Cortex of kidney (tissue), 1 donor: ENCODE measurements at places on chromosomes 2 and 18.

GRCh38 chr2:144378551-144378950, 141.4 kb downstream of the ZEB2 start:
- no peak for DNase-seq

GRCh38 chr18:8814206-8814605, 108.8 kb downstream of the MTCL1 start:
- DNase-seq: no peak

DNA sequence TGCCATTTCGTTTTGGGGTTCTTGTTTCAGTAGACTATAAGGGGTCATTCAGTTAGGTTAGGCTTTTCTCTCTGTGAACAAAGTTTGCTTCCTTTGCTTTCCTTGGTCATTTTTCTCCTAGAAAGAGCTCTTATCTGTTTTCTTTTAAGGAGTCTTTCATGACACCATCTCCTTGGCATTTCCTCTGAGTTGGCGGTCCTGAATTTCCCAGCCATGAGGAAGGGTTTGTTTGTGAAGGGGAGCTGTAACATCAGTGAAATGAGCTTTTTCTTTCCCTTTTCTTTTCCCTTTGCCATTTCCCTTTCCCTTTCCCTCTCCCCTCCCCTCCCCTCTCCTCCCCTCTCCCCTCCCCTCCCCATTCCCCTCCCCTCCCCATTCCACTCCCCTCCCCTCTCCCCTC, 61.7 kb downstream of the MAP4K4 start:
- no peak for DNase-seq

- no peak for DNase-seq
Measured at GRCh38 chr2:119409506-119409905, 22.1 kb upstream of the TMEM37 start.

DNA sequence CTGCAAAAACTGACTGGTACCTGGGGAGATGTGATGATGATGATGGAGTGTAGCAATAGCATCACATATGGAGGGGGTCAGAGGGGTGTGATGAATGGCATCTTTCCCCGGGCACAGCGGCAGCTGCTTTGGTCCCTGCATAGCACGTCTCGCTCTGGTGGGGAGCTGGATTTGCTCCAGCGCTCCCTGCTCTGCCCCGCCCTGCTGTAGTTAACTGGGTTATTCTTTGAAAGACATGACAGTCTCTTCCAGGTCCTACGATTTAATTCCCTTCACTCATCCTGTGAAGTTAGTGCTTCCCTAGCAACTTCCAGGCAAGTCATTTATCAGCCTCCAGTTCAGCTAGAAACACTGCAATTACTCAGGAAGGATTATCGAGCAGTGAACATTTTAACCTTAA, 463.1 kb downstream of the TSN start:
- DNase-seq: no peak

GRCh38 chr2:70094171-70094977, 7.1 kb downstream of the PCBP1 start:
- DNase-seq: no peak

- DNase-seq: no peak
Measured at GRCh38 chr2:54409752-54410151, 46.4 kb upstream of the SPTBN1 start.

DNA sequence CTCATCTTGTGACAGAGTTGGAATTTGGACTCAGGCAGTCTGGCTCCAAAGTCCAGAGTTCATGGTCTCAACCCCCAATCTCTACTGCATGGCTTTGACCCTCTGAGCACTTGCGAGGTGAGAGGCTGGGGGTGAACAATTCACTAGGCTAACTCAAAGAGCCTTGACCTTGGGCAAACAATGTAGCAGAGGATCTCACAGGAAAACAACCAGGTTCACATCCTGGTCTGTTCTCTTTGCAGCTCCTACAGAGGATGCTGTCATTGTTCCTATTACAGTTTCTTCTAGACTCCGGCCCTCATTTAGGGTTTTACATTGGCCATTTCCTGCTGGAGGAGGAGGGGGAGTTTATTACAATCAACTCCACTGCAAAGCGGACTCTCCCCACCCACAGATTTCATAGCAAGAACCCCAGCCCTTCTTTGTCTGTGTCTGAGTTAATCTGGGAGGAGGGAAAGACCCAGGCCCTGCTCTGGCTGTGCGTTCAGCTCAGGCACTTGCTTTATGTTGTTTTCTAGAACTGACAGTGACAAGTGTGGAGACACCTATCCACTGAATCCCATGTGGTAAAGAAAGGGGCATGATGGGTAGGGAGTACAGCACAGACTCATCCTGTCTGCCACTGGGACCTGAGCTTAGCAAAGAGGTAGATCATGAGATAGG, 101.6 kb downstream of the LBH start:
- no peak for DNase-seq

GRCh38 chr2:72166279-72166678, 18.6 kb upstream of the CYP26B1 start:
- no peak for DNase-seq

DNA sequence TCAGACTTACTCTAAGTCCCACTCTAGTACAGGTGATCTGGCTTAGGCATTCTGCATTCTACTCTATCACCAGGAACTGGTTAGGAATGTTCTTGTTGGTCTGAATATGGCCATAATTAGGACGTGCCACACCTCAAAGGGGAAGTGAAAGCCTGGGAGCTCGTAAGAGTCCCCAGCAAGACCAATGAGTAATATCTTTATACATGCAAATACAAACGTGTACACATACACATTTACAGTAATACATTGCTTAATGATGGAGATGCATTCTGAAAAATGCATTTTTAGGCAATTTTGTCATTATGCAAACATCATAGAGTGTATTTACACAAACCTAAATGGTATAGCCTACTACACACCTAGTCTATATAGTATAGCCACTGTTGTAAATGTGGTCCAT, 19.5 kb upstream of the ERCC3 start:
- no peak for DNase-seq

DNA sequence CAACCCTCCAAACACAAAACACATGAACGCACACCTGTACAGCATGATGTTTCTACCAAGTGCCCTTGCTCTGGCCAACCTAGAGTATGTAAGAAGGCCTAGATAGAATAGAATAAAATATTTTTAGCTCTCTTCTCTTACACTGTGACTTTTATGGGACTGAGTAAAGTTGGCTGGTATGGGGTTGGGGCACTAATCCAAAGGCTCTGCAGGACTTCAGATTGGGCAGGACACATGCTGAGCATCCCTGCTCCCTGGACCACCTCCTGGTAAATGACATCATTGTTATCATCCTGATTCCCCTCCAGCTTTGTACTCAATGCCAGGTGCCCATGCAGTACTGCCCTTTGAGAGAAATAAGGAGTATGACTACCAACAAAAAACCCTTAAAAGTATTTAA, 322.2 kb downstream of the SLC8A1 start:
- no peak for DNase-seq

DNA sequence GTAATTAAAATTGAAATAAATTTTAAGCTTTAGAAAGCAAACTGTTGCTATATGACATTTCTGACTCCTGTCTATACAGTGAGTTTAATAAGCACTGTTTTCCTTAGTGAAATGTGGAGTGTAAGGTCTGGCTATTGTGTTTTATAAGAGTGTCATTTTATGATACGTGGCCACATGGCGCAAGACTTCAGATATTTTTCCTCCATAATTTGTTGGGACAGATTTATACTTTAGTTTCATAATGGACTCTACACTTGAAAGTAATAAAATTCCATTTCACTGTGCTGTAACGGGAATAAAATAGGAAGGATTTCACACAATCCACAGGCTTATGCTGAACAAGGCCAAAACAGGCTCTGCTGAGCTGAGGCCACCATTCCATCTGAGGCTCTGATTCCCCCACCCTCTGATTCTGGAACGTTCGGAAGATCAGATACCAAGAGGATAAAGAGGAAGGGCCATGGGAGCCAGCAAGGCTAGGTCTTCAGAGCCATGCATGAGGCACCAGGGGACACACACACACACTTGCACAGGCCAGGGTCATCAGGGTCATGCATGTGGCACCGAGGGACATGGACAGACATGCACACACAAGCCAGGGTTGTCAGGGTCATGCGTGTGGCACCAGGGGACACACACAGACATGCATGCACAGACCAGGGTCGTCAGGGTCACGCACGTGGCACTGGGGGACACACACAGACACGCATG, 35.6 kb downstream of the HDAC4 start:
- DNase-seq: no peak

- DNase-seq: no peak
Measured at GRCh38 chr2:238523158-238524110, 96.7 kb downstream of the ASB1 start.

- no peak for DNase-seq
Measured at GRCh38 chr2:155381436-155381835, 682.9 kb downstream of the KCNJ3 start.

GRCh38 chr2:64649013-64649484, 4.7 kb downstream of the SERTAD2 start:
- no peak for DNase-seq

- DNase-seq: no peak
Measured at GRCh38 chr2:202831242-202832220, 40.0 kb downstream of the ICA1L start.

GRCh38 chr2:38432820-38433606, 55.9 kb upstream of the ATL2 start:
- DNase-seq: no peak

DNA sequence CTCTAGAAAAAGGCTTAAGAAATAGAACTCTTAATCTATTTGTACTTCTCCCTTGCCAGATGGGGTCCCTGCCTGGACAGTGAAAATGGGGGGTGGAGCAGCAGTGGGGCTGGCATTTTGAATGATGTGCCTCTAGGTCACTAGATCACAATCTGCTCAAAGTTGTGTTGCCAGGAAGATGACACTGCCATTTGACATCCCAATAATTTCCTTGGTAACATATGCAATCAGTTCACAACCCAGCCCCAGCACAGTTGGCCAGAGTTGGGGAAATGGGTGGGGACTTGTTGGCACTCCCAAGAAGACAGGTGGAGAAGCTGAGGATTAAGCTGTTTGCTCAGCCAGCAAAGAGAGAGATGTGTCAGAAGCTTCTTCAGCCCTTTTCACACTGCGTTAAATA, 558.3 kb upstream of the KLHL29 start:
- DNase-seq: no peak

DNA sequence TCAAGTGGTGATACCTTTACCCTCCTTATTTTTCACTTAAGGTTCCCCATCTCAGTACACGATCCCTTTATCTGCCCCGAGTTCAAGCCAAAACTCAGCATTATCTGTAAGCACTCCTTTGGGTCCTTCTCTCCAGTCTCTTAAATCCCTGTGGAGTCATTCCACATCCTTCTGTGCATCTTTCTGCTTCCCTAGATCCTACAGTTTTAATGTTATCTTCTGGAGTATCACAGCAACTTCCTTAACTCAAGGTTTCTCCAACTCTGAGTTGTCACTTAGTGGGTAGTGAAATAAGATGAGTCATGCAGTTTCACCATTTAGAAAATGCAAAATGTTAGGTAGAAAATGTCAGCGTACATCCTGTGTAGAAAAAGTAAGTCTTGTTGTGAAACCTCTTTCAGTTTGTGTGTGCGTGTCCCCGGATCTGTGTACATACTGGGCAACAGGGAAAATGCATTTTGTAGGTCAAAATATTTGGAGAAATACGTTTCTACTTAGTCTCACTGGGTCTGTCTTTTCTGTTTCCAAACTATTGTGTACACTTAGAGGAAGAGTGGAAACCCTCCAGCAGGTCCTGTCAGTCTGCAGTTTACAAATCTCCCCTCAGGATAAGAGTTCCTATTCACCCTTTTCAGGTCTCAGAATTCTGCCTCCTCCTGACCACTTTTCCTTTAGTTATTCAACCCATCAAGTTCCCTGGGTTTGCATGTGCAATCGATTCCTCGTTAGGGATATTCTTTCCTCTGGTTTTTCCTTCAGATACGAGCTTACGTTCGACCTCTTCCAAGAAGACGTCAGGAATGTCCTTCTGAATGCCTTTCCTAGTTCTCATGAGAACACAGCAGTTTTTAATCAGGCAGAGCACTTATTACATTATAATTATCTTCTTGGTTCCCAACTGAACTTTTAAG, 154.8 kb downstream of the TGIF1 start:
- DNase-seq: no peak

DNA sequence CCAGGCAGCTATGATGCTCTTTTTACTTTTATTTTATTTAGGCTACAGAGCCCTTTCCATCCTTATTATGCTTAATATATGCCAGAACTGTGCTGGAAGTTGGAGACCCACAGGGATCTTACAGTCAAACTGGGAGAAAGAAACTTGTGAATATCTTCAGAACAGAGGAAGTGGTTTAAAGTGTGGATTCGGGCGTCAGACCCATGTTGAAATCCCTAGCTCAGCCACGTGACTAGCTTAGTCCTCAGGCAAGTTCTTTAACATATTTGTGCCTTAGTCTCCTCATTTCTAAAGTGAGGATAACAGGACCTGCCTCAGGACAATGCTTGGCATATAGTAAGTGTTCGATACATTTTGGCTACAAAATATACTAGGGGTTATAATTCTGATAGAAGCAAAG, 59.1 kb downstream of the MAP3K20 start:
- no peak for DNase-seq

DNA sequence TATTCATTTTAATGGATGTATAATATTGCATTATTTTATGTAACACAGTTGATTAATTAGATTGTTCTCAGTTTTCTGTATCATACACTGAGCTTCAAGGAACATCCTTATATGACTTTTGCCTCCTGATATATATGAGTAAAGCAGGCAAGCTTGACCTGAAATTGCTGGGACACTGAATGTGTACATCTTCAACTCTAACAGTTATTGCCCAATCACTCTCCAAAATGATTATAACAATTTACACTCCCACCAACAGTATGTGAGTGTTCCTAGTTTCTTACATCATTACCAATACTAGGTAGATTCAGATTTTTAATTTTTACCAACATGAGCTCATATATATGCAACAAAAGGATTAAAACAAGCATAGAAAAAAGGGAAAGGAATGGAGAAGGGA, 379.4 kb downstream of the SETBP1 start:
- no peak for DNase-seq

DNA sequence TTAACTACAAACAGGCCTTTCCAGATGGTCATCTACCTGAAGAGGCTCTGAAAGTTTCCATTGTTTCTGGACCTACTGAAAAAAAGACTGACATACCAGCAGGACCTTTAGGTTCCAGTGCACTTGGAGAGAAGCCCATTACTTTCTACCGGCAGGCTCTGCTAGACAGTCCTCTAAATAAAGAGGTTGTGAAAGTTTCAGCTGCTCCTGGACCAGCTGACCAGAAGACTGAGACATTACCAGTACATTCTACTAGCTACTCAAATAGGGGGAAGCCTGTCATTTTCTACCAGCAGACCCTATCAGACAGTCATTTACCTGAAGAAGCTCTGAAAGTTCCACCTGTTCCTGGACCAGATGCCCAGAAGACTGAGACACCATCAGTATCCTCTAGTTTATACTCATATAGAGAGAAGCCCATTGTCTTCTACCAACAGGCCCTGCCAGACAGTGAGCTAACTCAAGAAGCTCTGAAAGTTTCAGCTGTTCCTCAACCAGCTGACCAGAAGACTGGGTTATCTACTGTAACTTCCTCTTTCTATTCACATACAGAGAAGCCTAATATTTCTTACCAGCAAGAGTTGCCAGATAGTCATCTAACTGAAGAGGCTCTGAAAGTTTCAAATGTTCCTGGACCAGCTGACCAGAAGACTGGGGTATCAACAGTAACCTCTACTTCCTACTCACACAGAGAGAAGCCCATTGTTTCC, 65.8 kb downstream of the ALMS1 start:
- DNase-seq: no peak
